GM12892 (cell line): ENCODE measurements at places on chromosomes 5 and 9.
A peak's percentile ranks its signal among the peaks of the same experiment; 100 is the strongest.

GRCh38 chr5:176418251-176418650, 1.9 kb upstream of the CLTB start:
- no peak for DNase-seq

DNA sequence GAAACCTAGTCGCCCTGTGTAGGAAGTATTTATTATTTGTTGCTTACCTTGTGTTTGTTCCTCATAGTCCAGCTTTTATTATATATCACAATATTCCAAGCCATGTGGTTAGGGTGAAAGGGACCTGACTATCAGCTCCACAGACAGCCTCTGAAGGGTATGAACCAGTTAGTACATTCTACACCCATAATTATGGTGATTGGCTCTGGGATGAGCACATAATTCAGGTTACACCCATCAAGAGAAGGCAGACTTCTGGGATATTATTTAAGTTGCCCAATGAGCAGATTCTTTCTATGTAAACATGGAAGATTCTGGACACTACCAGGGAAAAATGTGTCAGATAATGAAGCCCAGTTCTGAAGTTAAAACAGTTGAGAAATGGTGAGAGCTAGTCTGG, 168.0 kb downstream of the KIF4B start:
- no peak for DNase-seq

DNA sequence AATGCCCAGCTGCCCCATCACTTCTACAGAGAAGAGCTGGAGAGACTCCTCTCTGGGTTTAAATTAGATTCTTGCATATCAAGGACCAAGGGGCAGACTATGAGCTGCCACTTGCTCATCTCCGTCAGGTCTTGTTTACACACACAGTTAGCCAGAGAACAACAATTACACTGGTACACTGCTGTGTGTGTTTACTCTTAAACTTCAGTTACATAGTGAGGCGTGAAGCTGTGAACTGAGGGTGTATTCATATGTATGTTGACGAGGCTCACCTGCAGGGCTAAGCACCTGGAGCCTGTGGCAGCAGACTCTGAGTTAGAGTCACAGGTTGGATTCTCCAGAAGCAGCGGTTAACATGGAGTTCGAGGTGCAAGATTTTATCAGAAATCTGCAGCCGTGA, 155.4 kb upstream of the ANKH start:
- DNase-seq, result no peak

DNA sequence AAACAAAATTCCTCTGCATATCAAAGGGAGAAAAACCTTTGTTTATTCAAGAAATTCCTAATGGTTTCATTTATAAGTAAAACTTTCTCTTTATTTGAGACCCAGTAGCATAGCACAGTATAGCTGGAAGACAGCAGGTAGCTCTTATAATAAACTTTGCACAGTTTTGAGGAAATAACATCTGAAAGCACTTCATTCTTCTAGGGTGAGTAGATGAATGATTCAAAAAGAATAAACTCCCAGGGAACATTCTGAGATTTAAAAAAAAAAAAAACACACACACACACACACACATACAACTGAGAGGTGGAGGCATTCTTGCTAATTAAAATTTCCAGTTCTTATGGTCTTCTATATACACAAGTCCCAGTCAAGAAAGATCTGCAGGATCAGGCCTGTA, 197.3 kb downstream of the BNC2 start:
- DNase-seq, result no peak

- no peak for DNase-seq
These were observed 4.3 kb downstream of the SPATA24 start for GRCh38 chr5:139399501-139400121.

- peak; percentile 2 for DNase-seq
These were observed 30.0 kb upstream of the STOM start for GRCh38 chr9:121399883-121400607.
